Suppressor macrophage (primary cell): ENCODE measurements at places on chromosomes 5 and 9.

DNA sequence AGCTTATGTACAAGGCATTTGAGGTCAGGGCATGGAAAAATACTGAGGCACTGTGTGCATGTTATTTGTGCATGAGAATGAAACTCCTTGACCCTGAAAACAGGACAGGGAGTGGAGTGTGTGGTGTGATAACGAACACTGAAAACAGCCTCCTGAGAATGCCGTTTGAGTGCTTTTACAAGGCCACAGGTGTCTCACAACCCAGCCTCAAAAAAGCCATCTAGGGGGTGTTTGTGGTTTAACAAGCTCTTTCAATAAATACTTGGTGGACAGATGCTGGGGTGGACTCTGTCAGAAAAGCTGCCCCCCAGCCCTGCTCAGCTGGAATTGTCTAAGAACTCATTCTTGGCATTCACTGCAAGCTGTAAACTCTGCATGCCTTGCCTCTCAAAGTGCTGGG, 94.0 kb upstream of the SLC25A48 start:
- no peak for DNase-seq

GRCh38 chr5:107670087-107670931, 428 bp downstream of the EFNA5 start:
- no peak for DNase-seq

- no peak for DNase-seq
These were observed 120.2 kb upstream of the GRHPR start for GRCh38 chr9:37302277-37302676.

- no peak for DNase-seq
These were observed 9.3 kb upstream of the RNF145 start for GRCh38 chr5:159218595-159219023.

GRCh38 chr5:172687940-172688339, 46.9 kb downstream of the NEURL1B start:
- no peak for DNase-seq

DNA sequence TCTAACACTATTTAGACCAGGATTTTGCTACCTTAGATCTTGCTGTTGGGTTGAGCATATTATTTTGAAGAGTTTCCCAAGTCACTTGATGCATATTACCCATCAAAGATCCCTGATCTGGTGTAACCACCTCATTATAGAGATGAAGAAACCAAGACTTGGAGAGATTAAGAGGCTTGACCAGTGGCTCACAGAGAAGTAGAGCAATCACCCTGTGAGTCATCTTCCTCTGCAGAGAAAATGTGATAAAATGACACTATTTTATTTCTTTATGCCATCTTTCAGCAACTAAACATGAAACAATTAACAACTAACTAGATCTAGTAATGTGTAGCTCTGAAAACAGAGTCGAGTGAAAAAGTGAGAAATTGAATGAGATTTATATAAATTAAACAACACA, 76.1 kb downstream of the KIF4B start:
- no peak for DNase-seq

DNA sequence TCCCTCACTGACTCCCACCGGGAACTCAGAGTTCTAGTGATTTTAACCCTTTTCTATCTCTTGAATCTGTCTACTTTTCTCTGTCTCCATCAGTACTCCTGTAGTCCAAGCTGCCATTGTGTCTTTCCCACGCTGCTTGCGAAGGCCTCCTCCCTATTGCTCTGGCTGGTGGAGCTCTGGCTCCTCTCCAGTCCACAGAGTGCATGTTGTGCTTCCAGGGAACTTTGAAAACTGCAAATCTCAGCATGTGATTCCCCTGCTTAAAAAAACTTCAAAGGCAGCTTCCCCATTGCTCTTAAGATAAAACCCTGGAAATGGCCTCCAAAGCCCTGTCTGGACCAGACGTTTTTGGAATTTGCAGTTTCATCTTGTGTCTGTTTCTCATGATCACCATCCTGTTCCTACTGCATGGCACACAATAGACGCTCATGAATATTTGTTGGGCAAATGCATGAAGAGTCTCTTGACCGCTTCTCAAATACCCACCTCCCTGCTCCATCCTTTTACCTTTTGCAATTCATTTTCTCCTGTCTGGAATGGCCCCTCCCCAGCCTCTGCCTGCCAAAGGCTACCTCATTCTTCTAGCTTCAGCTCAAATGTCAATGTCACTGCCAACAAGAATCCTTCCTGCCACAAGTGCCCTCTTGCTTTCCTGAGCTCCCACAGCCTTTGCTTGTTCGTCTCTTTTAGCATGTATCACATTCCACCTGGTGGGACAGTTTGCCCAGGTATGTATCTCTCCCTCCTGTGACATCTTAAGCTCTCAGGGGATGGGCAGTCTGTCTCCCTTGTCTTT, 293.2 kb downstream of the ARHGAP26 start:
- DNase-seq: peak; percentile 80

GRCh38 chr5:62900976-62901375, 322.4 kb downstream of the LRRC70 start:
- no peak for DNase-seq

- no peak for DNase-seq
These were observed 15.7 kb downstream of the NACC2 start for GRCh38 chr9:136079211-136079915.
